ENCODE measurements at places on chromosomes 7 and 10.

GRCh38 chr7:101386558-101387231 lies 24.0 kb downstream of the COL26A1 start:
- DNase-seq, result peak; percentile 76

- DNase-seq, result no peak
Measured at GRCh38 chr7:133021196-133021595, 60.7 kb downstream of the CHCHD3 start.

GRCh38 chr7:151087245-151088018 lies 1.2 kb downstream of the AGAP3 start:
- peak; percentile 53 for DNase-seq

DNA sequence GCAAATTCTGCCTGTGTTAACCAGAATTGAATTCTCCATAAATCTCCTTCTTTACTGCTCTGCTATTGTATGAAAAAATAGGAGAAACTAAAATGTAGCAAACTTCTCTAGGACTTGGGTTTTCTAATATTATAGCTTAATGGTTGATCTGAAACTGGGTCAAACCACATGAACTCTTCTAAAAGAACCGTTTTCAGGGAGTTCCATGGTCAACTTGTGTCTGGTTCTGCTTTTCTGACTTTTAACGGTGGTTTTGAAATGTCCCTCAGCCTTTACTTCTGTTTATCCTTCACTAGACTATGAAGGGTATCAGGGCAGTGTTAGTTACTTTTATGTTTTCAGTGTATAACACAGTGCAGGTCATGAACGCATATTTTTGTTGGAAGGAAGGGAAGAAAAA lies 242.2 kb downstream of the TSPAN12 start:
- DNase-seq, result no peak

GRCh38 chr10:105063796-105064195 lies 422.7 kb downstream of the SORCS3 start:
- DNase-seq, result peak; percentile 67

DNA sequence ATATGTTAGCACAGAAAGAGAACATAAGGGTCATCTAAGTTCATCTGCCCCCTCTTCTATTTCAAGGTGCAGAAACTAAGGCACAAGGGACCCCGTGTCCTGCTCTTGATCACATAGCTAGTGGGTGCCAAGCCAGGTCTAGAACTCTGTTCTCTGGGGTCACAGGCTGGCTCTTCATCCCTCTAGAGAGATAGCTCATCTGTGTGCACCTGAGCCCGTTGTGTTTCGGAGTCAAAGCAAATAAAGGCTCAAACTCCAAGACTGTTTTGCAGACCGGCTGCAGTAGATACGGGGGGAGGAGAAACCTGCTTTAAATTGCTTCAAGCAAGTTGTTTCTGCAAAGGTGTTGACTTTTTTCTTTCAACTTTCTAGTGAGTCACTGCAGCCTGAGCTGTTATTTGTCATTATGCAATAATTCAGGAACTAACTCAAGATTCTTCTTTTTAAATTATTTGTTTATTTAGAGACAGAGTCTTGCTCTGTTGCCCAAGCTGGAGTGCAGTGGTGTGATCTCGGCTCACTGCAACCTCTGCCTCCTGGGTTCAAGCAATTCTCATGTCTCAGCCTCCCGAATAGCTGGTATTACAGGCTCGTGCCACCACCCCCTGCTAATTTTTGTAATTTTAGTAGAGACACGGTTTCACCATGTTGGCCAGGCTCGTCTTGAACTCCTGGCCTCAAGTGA lies 6.5 kb downstream of the BLVRA start:
- DNase-seq, result no peak

- no peak for DNase-seq
Measured at GRCh38 chr10:73247509-73248258, 629 bp upstream of the DNAJC9 start.

DNA sequence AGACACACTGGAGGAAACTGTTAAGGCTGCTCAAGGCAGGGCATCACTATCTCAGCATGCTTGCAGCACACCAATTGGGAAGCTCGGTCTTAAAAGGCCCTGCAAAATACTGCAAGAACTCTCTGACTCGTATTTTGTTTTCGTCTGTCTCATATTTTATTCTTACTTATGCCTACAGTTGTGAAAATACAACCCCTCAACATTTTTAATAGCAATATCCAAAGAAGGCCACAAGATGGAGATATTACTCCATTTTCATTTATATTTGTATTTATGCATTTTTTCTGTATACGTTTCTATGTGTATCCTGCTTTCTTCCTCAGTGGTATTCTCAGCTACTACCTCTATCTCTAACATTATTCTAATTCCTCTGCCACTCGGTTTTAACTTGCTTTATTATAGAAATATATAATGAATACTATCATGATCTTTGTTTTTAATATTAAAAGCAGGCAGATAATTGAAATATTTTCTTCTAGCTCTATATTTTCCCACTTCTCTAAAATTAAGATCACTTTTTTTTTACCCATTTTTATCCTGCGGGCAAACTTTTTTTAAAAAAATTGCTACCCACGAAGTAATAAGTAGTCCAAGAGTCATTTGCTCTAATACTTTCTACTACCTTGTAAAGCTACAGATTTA lies 10.0 kb downstream of the DNAJC1 start:
- no peak for DNase-seq

GRCh38 chr7:121797657-121798452 lies 75.1 kb upstream of the PTPRZ1 start:
- no peak for DNase-seq

GRCh38 chr10:3961082-3961481 lies 176.1 kb upstream of the KLF6 start:
- DNase-seq, result no peak

GRCh38 chr10:72000073-72001032 lies 36.2 kb downstream of the CHST3 start:
- no peak for DNase-seq
